ENCODE measurements at places on chromosomes 7 and 10.

- DNase-seq, result no peak
These were observed 19.6 kb upstream of the SCIN start for GRCh38 chr7:12550956-12551355.

DNA sequence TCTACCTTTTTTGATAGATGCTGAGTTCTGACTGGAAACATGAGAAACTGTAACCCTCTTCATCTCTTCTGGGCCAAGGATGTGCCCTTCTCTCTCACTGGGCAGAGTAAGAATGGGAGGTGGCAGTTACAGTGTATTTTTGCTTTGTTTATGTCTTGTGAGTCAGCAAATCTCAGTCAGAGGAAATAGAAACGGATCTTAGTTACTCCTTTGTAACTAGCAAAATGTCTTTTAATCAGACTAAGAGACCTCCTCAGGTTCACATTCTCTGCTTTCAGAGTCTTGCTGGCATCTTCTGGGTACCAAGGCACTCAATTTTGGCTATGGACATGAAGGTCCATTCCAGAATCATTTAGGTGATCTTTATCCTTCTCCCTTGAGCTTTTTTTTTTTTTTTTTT is 70.9 kb downstream of the HHEX start:
- no peak for DNase-seq

DNA sequence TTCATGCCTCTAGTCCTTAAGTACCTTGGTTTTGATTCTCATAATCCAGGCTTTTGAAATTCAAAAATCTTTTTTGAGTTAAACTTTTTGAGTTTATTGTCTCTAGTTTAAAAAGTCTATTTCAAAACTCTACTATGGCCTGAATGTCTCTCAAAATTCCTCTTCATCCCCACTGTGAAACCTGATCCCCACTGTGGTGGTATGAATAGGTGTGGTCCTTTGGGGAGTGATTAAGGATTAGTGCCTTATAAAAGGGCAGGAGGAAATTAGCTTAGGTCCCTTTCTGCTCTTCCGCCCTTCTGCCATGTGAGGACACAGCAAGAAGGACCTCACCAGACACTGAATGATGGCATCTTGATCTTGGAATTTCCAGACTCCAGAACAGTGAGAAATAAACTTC is 44.1 kb upstream of the JAZF1 start:
- no peak for DNase-seq

DNA sequence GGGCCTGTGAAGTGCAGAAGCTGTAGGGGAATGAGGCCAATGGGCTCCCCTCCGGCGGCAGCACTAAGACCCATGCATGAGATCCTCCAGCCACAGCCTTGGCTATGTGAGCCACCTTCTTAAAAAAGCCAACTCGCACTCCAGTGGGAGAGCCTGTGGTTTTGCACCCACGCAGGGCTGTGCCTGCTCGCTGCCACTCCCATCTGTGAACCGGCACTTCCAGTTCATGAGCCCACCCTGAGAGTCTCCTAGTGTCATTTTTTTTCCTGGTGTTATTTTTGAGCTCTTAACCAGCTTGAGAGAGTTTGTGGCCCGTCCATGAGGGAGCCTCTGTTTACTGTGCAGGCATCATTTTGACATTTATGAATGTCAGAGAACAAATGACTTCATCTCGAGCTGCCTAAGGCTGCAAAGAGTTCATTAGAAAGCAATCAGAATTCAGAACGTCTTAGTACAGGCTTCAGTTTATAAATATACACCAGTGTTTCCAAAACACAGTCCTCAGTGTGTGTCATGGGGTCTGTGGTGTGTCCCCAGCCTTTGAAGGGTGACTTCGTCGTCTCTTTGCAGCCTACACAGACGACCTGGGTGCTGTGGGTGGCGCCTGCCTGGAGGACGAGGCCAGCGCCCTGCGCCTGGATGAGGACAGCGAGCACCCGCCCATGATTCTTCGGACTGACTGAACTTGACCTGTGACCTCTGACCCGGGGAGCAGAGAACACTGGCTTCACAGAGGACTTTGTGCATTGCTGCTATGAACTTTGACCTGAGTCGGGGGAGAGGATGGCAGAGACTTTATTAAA is 40.4 kb downstream of the WIPI2 start:
- DNase-seq, result no peak

- DNase-seq, result no peak
These were observed 71.7 kb downstream of the TAF3 start for GRCh38 chr10:7889947-7890542.

- no peak for DNase-seq
These were observed 19.7 kb upstream of the PON2 start for GRCh38 chr7:95454438-95455045.

- no peak for DNase-seq
These were observed 9.1 kb downstream of the AHR start for GRCh38 chr7:17307558-17307957.

- no peak for DNase-seq
These were observed at the start of gene AKR1C3 for GRCh38 chr10:5094265-5095205. Gene AKR1C3, plus strand, starts transcription at chr10:5094414. Its CDS starts 31 bp downstream, at chr10:5094445.

DNA sequence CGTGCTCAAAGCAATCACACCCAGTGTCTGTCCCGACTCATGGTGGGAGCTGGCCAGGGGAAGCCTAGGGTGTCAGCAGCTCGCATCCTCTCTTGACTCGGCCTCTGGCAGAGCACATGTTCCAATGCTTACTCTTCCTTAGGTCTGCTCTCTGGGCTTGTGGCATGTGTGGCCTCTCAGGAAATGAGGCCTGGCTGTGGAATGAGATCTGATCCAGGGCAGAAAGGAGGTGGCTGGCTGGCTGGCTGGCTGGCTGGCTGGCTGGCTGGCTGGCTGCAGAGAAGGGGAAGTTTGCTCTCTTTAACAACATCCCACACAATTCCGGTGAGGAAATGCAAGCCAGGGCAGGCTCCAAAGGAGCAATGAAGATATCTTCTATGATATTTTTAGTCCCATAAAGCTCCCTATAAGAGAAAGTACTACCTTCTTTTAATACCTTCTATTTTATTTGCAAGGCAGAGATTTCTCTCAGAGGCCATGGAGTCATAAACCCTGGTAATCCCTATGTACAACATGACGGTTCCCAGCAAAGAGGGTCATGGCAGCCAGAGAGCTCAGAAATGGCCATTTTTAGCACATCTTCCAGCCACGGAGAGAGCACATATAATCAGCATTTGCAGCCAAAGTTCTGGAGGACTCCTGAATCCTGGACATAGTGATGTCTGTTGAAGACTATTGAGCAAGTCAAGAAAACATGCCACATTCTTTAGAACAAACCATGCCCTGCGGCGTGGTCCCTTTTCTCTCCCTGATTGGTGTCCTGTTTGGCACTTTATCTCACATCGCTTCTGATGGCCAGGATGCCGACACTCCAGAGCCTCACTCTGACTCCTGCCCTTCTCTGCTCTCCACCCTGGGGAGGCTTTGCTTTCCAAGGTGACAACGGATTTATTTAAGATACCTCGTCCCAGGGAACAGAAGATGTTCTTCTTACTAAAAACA is 153.7 kb downstream of the FANK1 start:
- no peak for DNase-seq

- no peak for DNase-seq
These were observed 69.3 kb upstream of the RHEB start for GRCh38 chr7:151588982-151589381.

Measured in dorsolateral prefrontal cortex (tissue), 122 donors.